Inflammatory macrophage treated with lipopolysaccharide for 1 hour (primary cell): ENCODE measurements at places on chromosomes 5 and 9.

- no peak for DNase-seq
Measured at GRCh38 chr9:26710008-26710407, 182.6 kb downstream of the CAAP1 start.

GRCh38 chr5:12245429-12245828 is 341.2 kb upstream of the CTNND2 start:
- no peak for DNase-seq

GRCh38 chr9:33458444-33458843 is 11.1 kb upstream of the AQP3 start:
- no peak for DNase-seq

DNA sequence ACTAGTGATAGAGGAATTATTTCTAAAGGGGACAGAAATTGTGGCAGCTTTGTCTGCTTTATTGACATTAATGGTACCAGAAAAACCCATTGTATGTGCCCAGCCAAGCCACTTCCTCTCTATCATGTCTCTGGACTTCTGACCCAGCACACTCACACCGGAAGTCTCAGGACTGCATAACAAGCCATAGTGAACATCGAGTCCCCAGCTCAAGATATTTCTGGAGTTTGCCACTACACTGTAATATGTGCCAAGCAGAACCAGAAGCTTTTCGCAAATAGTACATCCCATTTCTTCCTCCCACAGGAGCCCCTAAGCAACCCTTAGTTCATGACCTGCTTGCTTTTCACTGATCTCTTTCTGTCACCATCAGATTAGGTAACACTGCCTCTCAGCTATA is 187.4 kb upstream of the GHR start:
- no peak for DNase-seq

DNA sequence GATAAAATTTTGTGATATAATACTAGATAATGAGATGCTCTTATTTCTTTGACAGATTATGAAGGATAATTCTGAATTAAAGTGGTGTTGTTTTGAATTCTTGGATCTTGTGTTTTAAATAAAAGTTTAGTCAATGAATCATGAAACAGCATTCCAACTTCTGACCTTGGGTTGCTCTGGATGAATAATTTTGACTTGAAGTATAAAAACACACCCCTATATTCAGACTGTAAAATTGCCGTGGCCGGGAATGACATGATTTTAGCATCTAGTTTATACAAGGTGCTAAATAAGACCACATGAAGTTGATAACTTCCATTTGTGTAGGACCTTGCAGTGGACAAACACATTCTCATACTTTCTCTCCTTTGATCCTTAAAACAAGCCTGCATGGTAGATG is 67.2 kb upstream of the DAP start:
- no peak for DNase-seq

DNA sequence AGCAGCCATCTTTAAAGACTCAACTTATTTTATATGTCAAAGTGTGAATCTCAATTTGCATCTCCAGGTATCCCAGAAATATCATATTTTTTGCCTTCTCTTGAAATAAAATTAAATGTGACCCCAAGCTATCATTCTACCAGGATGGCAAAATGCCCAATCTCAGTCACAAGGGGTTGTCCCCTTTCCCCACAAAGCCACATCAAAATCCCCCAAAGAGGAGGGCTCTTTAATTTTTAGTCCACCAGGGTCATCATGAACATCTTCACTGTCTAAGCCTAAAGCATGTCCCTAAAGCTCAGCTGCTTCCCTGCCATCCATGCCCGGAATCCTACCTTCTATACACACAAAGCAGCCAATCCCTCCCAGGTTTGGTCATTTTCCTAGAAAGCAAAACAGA is 670.5 kb upstream of the KLF4 start:
- no peak for DNase-seq

DNA sequence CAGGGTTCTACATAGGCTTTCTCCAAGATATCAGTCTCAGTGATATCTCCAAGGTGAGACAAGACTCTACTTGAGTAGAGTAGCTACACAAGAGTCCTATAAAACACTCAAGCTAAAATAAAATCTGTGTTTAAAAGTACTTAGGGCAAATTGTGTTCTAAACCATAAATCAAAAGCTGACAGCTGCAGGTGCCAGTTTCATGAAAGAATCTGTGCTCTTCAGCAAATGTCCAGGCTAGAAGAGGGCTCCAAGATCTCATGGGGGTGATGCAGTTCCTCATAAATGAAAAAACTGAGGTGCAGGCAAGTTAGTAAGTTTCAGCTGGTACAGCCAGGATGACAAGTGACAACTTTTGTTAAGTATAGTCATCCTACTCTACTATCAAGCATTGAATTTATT is 142.8 kb upstream of the TNPO1 start:
- DNase-seq = no peak

GRCh38 chr9:117732494-117732893 is 28.3 kb downstream of the TLR4 start:
- DNase-seq = no peak

- no peak for DNase-seq
Measured at GRCh38 chr5:127867022-127867783, 164.0 kb downstream of the CCDC192 start.

- no peak for DNase-seq
Measured at GRCh38 chr5:81762401-81762800, 11.5 kb upstream of the SSBP2 start.

- DNase-seq = no peak
Measured at GRCh38 chr9:91098203-91098850, 263.4 kb downstream of the AUH start.

GRCh38 chr5:90558344-90559192 is at the start of gene ADGRV1:
Gene ADGRV1 (plus strand): TSS chr5:90558797. CDS start chr5:90558896, 99 bp downstream.
- DNase-seq = no peak

- no peak for DNase-seq
Measured at GRCh38 chr9:82346040-82346439, 357.5 kb downstream of the SPATA31D1 start.

DNA sequence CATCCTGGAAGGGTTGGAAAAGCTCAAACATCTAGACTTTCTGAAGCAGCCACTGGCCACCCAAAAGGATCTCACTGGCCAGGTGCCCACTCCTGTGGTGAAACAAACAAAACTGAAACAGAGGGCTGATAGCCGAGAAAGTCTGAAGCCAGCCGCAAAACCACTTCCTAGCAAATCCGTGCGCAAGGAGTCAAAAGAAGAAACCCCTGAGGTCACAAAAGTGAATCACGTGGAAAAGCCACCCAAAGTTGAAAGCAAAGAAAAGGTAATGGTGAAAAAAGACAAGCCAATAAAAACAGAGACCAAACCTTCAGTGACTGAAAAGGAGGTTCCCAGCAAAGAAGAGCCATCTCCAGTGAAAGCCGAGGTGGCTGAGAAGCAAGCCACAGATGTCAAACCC is 87.6 kb downstream of the MAP1B start:
- DNase-seq = no peak

DNA sequence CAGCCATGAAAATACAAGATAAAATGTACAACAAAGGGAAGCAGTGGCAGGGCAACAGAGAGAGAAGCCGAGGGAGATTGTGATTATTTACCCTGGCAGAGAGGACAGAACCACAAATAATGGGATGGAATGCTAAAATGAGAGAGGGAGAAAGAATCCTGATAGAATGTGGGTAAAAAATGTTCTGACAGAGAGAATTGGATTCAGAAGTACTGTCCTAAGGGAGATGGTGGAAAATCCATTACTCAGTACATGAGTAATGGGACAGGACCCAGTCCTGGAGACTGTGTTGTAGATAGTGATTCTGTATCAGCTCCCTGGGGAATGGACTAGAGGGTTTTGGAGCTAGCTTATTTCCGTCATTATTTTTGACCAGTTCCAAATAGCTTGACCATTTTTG is 831.5 kb downstream of the MAT2B start:
- DNase-seq = no peak

DNA sequence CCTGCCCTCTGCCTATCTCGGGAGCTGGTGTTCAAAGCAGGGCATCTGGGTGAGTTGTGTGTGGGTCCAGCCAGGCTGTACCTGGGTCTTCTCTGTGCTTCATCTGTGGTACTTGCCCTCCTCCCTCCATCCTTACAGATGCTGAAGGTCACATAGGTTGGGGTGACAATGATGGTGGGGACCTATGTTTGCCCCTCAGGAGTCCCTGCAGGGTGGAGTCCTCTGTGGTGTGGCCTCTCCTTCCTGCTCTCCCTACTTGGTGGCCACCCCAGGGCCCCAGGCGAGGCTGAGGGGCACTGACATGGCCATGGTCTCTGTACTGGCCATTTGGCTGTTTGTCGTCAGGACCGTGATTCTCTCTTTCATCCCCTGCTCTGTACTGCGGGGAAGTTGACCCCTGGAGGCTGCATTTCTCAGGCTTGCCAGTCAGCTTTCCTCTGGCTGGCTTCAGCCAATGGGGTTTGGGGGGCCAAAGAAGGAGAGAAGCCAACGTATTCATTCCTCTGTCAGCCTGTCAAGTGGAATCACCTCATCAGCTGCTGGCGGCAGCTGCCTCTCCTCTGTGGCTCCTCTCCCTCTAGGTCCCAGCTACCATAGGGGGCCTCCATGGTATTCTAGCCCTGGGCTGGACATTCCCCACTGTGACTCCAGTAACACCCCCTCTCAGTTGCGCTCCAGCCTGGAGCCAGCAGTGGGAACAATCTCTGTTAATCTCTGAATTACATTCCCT is 4.6 kb downstream of the DCANP1 start:
- no peak for DNase-seq

GRCh38 chr9:76023715-76024195 is 133.3 kb downstream of the PCSK5 start:
- DNase-seq = no peak

- peak; percentile 57 for DNase-seq
Measured at GRCh38 chr9:91426123-91426745, 2.6 kb upstream of the NFIL3 start.
